SW 1271 (cell line): ENCODE measurements at places on chromosomes 3 and 15.

DNA sequence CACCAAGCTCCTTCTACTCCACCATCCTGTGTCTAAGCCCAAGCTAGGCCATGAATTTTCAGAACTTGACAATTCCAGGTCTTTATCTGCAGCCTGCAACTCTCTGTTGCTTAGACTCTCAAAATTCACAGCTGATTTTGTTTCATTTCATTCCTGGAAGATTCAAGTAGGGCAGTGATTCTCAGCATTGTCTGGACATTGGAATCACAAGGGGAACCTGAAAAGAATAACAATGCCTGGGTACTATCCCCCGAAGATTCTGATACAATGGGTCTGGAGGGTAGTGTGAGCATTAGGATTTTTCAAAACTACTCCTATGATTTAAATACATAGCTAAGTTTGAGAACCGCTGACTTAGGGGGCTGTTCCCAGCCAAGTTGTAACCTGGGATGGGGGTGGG is 534.7 kb upstream of the IL12A start:
- DNase-seq = no peak

- no peak for DNase-seq
These were observed 271.4 kb upstream of the PPP2R3A start for GRCh38 chr3:135694142-135694541.

DNA sequence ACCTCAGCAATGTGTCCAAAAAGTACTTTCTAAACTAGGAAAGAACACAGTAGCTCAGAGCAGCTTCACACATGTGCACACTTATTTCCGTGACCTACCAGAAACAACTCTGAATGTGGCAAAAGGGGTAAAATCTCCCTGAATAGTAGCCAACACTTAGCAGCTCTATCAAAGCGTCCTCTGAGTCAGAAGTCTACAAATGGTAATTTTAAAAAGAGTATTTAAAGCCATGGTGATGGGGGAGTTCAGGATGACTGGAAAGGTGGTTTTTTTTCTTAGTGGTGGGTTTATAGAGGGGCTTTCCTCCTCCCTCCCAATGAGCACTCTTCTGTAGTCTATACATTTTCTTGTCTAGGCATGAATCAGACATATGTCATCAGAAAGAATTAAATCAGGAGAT is 223.8 kb upstream of the PRICKLE2 start:
- DNase-seq = no peak

- DNase-seq = no peak
These were observed 14.9 kb upstream of the PSTPIP1 start for GRCh38 chr15:76979996-76980520.

- no peak for DNase-seq
These were observed 52.3 kb upstream of the SLC4A7 start for GRCh38 chr3:27536491-27536890.

- DNase-seq = no peak
These were observed 35.2 kb upstream of the SLC24A5 start for GRCh38 chr15:48085591-48085930.

GRCh38 chr15:52727815-52728214 is 48.6 kb upstream of the ATOSA start:
- no peak for DNase-seq

GRCh38 chr15:41001524-41002214 is 48.4 kb downstream of the CHAC1 start:
- DNase-seq = no peak

DNA sequence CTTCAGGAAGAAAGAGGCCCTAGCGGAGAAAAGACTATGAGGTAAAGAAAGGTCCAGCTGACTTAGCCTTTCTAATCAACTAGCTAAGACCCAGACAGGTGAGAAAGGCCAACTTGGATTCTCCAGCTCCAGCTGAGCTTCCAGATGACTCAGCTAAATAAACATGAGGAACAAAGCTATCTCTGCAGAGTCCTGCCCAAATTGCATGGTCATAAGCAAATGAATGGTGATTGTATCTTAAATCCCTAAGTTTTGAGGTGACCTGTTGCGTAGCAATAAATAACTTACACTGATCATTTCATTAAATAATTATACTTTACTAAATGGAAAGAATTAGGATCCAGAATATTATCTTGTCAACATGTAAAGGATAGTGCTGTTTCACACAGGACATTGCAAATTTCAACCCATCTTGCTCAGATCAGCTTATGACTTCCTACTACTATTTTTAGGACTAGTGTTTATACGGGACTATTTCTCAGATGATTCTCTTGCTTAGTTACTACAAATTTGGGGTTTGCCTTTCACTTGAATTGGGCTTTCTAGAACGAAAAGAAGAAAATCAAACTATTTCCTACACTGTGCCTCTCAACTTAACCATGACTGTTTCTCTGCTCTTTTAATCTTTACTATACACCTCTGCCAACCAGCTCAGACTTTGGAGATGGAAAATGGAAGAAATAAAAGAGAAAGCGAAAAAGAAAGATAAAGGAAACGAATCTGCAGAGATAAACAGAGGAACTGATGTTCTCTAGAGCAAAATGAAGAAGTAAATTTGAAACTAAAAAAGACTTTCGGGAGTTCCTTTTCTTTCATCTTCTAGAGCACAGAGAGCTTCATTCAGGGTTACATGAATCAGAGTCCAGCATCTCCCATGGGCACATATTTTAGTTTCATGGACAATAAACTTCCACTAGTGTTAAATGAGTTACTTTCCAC is 6.6 kb upstream of the ADGRG7 start:
- no peak for DNase-seq

GRCh38 chr3:184687363-184688015 is 24.4 kb downstream of the MAGEF1 start:
- no peak for DNase-seq

DNA sequence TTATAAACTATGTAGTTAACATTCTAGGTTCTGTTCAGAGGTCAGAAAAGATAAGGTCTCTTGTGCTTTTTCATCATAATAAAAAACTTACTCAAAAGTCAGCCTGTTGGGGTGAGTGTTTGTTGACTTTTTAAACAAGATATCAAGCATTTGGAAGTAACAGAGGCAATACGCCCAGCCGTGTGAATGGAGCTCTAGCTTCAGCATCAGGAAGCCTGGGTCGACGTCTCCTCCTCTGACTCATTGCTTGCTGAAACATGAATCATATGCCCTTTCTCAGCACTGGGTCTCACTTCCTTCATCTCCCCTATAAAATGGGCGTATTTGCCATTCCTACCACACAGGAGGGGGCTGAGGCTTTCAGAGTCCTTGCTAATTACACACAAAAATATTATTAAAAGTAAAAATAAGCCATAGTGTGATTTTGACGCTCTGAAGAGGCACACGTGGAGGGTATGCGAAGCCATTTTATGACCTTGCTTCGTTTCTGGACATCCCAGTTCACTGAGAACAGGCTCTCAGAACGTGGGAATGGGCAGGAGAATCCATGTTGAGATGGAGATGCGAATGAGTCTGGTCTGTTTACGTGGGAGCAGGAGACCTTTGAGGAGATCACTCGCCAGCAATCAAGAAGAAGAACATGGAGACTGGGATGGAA is 220.8 kb upstream of the TPRG1 start:
- peak; percentile 67 for DNase-seq

DNA sequence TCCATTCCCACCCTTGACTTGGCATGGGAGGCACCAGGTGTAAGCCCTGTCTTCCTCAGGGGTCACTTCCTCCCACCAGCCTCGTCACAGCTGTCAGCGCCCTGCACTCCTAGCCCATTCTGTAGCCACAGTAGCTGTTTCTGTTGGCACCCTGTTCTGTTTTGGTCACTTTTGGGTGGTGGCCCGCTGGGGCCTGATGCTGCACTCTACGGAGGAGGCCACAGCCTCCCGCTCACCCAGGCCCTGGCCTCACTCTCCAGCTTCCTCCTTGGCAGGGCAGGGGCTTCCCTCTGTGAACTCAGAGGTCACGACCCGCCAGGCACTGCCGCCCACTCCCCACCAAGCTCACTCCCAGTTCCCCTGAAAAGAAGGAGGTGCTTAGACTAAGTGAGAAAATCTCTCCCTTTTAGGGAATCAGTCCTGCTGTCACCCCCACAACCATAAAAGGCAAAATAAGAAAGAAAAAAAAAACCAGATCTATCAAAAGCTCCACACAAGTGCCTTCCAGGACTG is 68.4 kb downstream of the MGLL start:
- DNase-seq = no peak

DNA sequence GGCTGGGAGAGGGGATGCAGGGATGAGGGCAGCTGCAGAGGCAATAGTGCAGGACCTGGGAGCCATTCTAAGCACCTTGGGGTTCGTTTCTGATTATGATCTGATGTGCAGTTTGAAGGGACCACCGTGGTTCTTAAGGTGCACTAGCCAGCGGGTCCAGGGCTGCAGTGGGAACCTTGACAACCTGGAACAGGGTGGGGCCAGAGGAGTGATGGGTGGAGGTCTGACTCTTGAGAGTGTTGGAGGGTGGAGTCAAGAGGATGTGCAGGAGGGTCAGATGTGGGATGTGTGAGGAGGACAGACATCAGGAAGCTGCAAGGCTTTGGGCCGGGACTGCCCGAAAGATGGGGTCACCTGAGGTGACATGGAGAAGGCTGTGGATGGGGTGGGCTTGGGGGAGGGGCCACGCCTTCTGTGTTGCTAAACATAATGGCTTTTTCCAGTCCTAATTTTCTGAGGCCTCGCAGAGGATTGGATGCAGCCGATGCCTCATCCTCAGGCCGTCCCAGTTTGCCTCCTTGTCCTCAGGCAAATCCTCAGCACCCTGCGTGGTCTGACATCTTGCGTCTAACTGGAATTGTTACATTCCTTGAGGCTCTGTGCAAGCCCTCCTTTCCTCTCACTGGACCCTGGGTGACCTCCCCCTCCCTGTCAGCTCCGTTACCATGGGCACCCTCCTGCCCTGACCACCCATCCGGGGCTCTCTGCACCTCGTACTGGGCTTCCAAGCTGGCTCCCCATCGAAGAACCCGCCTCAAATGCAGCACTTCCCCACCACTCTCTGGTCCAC is 61.4 kb upstream of the TRPM1 start:
- DNase-seq = no peak

GRCh38 chr3:116247605-116248004 is 197.7 kb downstream of the LSAMP start:
- DNase-seq = no peak

DNA sequence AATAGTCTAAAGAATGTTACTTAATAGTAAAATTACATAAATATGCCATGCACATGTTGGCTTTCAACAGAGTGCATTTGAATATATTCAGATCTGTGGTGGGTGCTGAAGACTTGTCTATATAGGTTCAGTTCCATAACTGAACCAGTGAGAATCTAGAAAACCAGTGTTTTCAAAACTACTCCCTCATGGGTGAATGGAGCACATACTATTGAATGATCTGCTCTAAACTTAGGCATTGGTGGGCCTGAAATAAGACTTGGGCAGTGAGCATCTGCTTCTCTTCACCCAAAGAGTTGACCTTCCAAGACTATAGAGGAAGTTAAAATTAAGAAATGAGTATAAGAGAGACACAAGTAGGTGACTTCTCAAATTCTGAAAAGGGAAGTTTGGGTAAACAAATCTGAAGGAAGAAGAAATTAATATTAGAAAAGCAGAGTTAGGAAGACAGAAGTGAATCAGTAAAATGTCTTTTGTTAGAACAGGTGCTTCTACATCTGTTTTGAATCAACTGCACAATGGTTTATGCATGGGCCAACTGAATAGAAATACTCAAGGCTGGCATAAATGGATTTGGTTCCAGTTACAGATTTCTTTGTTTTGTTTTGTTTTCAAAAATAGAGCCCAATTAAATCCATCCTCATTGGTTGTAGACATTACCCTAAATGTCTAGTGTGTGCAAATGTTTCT is 19.3 kb downstream of the ALCAM start:
- DNase-seq = no peak

DNA sequence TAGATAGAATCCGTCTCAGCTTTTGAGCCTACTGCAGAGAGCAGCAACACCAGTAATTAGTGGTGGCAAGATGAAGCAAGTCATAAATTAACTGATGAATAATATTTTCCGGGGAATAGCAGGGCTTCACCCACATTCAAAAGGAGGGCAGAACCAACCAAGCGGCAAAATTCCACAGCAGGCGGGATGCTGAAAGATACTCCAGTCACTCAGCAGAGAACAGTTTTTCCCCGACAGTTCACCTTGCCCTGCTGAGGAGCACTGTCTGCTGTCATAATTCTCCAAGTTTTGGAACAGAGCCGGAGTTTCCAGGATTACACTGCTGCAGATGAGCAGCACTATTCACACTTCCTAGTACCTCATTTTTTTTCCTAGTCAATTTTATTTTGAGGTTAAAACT is 274.7 kb downstream of the CD47 start:
- no peak for DNase-seq
